ENCODE measurements at places on chromosomes 7 and 10. TPM values are rescaled to one million over a fixed set of nuclear protein-coding genes. Genes with fewer than 3 reads are reported as not detected.

DNA sequence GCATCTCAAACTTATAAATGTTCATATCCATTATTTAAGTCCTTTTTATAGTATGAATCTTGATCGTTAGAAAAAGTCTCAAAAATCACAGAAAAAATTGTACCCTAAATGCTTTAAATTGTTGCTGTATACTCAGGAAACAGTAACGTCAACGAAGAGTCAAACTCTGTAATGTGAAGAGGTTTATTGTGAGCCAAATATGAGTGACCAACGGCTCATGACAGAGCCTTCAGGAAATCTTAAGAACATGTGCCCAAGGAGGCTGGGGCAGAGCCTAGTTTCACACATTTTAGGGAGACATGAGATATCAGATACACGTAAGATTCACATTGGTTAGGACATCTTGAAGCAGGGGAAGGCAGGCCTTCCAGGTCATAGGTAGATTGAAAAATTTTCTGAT, 86.1 kb downstream of the PIP4K2A start:
- DNase-seq, result no peak

FZD1 gene
- total RNA-seq, result 39.3 TPM

GRCh38 chr7:134752006-134752760, 27.3 kb upstream of the CALD1 start:
- DNase-seq, result no peak

DNA sequence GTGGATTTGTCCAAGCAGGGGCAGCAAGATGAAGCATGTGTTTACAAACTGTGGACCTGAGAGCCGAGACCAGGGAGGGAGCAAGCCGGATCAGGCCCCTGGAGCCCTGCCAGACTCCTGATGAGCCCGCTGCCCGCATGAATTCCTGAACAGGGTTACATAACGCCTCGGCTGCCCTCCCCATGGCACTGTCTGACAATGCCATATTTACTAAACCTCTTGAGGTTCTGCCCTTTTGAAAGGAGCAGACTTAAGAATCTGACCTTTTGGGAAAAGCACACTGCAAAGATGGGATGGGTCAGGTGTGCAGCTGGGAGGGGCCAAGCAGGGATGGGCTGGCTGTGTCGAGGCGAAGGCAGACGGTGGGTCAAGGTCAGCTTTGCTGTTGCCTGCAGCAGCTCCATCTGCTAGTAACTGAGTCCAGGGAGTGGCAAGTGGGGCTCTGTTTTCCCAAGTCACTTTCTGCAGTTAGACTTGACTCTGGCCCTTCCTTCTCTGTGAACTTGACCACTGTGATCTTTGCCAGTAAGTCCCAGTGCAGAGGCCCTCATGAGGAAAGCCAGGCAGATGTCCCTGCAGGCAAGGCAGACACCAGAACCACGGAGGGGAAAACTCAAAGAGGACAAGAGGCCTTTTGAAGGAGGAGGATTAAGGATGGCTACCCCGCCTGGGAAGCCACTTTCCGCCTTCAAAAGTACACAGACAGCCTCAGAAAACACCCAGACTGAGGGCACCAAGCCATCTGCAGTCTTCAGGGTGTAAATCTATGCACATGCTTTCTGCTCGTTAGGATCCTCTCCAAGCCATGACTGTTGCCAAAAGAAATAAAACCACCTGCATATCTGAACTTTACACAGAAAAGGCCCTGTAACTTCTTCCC, 175.8 kb downstream of the TNS3 start:
- peak; percentile 66 for DNase-seq

DNA sequence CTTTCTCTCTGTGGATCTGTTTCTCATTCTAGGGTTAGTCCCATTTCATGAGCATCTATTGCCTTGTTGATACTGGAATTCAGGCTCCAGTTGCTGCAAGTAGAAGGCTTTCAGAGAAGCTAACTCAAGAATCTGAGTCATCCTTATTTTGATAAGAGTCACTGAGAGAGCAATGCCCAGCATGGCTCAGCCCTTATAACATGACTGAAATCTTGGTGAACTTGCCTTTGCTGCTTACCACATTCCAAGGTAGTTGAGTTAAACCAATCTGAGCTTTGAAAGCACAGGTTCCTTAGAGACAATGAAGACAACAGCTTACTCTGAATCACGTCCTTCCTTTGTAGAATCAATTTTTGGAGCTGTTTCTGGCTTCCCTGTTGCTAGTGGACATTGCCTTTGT, 53.6 kb upstream of the CHCHD3 start:
- no peak for DNase-seq

- DNase-seq, result no peak
Observed at GRCh38 chr7:2983586-2983985, 60.1 kb downstream of the CARD11 start.

DNA sequence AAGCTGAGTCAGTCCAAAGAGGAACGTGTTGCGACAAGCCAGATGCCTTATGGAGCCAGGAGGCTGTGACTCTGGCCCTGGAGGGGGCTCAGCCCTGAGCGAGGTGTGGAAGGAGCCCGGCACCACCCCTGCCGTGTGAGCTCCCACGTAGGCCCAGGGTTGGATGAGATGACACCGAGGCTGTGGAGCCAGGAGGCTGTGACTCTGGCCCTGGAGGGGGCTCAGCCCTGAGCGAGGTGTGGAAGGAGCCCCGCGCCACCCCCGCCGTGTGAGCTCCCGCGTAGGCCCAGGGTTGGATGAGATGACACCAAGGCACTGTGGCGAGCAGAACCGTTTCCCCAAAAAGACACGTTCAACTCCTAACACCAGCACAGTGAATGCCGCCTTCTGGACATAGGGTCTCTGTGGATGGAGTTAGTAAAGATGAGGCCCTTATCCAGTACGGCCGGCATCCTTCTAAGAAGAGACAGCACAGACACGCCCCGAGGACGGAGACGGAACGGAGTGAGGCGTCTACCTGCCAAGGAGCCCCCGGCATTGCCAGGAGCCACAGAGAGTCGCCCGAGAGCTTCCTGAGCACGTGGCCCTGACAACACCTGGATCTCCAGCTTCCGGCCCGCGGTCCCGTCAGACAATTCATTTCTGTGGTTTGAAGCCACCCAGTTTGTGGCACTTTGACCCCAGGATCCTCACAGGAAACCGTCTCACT, 472.5 kb downstream of the DNAJB6 start:
- no peak for DNase-seq

GRCh38 chr10:14665865-14666857, 108.5 kb downstream of the FAM107B start:
- DNase-seq, result no peak

GRCh38 chr10:28881171-28881882, 204.0 kb downstream of the BAMBI start:
- DNase-seq, result no peak

GRCh38 chr7:20075992-20076820, 141.0 kb downstream of the MACC1 start:
- no peak for DNase-seq

MICALL2 gene
- 6.8 TPM for total RNA-seq

GRCh38 chr7:80707318-80707717, 68.9 kb downstream of the CD36 start:
- no peak for DNase-seq

TMEM270 gene
- not detected for total RNA-seq

GRCh38 chr7:119232091-119232490, 1007.6 kb downstream of the ANKRD7 start:
- no peak for DNase-seq

GRCh38 chr7:123562121-123562520, 4.5 kb upstream of the NDUFA5 start:
- no peak for DNase-seq

DNA sequence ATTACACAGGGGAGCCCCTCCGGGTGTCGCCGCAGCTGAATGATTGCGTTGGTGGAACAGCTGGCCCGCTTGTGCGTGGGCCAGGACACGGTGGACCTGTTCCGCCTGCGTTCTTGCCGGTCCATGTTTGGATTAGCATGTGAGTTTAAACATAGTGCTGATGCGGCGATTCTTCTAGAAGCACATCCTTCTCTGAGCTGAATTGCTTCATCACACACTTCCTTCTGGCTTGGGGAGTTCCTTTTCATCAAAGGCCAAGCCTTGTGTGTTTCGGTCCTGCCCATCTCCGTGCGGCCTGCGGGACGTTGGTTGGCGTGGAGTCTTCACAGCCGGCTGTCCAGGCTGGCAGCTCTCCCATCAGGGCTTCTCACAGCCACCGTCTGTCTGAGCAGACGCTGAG, 45.5 kb upstream of the SLC29A4 start:
- peak; percentile 47 for DNase-seq

DNA sequence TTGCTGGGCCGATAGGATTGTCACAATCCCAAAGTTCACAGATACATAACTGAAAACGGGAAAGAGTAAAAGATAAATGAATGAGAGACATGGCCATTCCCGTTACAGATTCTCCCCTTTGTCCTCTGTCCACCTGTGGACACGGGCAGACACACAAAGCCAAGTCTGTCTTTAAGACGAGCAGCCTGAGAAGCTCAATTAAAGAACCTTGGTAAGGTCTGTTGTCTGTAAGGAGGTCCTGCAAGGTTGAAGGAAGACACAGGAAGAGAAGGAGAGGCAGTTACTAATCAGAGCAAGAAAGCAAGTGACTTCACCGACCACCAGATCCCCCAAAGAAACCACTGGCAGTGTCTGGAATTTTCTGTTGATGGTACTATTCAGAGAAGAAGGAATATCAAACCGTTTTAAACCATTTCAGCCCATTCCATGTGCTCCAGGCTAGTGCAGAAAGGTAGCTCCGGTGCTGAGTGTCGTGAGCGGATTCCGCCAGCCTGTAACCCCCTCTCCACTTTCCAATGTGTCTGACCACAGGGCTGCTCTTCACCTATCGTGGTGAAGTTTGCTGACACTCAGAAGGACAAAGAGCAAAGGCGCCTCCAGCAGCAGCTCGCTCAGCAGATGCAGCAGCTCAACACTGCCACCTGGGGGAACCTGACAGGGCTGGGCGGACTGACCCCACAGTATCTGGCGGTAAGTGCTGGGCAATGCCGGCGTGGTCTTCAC, 252.6 kb downstream of the CELF2 start:
- peak; percentile 65 for DNase-seq

LIPN gene
- not detected for total RNA-seq

DNA sequence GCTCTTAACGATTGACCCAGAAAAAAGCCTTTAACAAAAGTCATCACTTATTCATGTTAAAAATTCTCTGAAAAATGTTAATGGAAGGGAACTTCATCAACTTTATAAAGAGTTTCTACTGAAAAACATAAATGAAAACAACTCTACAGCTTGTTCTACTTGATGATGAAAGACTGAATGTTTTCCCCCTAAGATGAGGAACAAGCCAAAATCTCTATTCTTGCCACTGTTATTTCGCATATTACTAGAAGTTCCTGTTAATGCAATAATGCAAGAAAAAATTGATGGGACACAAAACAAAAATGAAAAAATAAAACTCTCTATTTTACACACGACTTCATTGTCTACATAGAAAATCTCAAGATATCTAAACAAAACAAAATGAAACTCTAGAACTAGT, 249.8 kb upstream of the AKR1E2 start:
- no peak for DNase-seq

EBLN1 gene
- 0.21 TPM for total RNA-seq

GRCh38 chr7:155455776-155456737, 1.9 kb upstream of the EN2 start:
- no peak for DNase-seq

CRHR2 gene
- total RNA-seq, result not detected

DNA sequence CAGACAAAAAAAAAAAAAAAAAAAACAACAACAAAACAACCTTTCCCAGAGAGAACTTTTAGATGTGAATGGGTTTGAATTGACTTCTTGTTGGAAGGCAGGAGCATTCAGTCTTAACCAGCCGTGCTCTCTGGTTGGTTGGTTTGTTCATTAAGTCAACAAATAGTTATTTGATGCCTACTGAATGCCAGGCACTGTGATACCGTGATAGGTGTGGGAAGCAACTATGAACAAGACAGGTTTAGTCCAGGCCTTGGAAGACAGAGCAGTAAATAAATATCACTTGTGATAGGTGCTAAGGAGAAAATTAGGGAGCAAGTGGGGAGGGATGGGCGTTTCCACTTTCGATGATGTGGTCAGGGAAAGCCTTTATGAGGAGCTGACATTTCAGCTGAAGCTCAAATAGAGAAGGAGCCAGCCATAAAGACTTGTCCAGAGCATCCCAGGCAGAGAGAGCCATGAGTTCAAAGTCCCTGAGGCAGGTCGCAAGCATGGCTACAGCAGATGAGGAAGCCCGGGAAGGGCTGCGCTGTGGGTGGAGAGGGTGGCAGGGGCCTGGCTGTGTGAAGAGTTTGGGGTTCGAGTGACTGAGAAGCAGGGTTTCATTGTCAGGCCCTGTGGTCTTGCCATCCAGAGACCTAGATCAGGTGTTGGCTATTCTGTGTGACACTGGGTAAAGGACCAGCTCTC, 8.0 kb downstream of the TSPAN15 start:
- no peak for DNase-seq

TMEM184A gene
- 2.8 TPM for total RNA-seq

DNA sequence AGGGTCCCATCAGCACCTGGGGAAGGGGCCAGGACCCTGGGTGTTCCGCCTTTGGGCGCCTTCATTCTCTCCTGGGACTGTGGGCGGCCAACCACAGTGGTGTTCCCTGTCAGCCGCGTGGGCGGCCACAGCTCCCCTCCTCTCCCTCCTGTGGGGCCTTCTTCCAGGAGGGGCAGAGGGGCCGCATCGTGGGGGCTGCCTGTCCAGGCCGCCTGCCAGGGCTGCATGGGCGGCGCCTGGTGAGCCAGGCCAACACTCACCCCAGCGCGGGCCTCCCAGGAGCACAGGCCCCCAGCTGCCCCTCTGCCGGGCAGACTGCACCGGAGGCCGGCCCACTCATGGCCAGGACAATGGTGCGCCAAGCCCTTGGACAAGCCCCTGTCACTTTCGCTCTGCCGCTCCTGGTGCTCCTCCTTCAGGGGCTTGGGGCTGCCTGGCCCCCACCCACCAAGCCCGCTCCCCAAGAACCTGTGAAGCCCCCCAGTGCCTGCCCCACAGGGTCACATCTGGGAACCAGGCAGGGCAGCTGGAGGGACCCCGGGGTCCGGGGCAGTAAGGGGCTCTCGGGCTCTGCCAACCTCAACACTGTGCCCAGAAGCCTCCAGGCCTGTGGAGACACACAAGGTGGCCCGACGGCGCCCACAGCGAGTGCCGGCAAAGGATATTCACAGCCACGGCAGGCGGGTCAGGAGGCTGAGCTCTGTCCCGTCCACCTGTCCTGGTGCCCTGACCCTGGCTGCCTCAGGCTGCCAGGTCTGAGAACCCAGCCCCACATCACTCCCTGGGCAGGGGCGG, 42.8 kb downstream of the AP5Z1 start:
- DNase-seq, result peak; percentile 47

DNA sequence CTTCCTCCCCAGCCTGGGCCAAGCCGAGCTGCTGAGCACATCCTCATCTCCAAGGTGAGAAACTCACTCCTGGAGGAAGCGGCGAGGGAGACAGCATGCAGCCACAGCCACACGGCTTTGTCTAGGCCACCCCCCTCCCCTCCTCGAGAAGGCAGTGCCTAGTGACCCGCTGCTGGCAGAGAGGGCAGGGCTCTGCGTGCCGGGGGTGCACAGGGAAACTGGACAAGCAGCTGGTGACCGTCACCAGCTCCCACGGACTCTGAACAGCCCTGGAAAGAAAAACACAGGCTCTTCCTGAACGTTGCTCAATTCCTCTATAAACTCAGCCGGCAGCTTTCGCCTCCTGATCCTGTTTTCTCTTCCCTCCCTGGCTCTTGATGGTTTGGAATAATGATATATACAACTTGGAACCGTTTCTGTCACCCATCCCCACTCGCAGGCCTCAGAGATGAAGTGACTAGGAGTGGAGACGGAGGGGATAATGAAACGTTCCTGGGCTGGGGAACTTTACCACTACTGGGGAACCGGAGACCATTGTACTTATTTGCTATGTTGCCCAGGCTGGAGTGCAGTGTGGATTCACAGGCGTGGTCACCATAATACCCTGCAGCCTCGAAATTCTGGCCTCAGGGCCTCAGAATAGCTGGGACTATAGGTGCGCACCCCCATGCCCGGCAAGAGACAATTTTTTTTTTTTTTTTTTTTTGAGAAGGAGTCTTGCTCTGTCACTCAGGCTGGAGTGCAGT, 19.3 kb downstream of the PAPOLB start:
- no peak for DNase-seq
